ENCODE measurements at places on chromosomes 1 and 21. TPM values are rescaled to one million over a fixed set of nuclear protein-coding genes. Genes with fewer than 3 reads are reported as not detected.
A peak's percentile ranks its signal among the peaks of the same experiment; 100 is the strongest.

GRCh38 chr1:42463921-42464320 lies 835 bp downstream of the CCDC30 start:
- no peak for DNase-seq

- DNase-seq: no peak
Observed at GRCh38 chr1:25645637-25646400, 29.2 kb downstream of the MAN1C1 start.

GRCh38 chr1:76593618-76594017 lies 273.7 kb upstream of the ST6GALNAC5 start:
- no peak for DNase-seq

DNA sequence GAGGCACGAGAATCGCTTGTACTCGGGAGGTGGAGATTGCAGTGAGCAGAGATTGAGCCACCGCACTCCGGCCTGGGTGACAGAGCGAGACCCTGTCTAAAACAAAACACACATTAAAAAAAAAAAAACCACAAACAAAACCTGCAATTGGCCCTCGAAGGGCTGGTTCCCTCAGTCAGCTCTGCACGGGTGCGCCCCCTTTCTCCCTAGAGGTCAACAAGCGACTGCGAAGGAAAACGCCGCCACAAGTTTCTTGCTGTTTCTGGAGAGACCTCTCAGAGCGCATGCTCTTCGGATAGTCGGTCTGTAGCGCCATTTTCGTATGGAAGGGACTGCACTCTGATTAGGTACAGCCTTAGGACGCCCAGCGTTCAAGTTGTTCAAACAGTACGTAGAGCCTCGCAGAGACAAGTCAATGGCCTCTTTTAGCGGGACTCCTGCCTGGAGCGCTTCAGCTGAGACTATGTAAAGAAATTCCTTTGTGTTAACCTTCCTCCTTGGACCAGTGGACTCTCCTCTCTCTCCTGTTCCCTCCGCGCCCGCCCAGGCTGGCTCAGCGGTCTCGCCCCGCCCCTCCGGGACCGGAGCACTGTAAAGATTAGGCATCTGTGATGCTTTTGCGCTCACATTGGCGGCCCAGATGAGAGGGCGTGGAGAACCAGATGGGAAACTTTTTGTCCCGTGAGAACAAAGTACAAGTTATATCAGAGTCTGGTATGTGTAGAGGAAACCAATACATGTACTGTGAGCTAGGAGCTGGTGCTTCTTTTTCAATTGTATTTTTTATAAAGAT lies 1.0 kb upstream of the CDC14A start:
- DNase-seq: peak; percentile 75

- DNase-seq: no peak
Observed at GRCh38 chr1:194378517-194378916, 1192.1 kb upstream of the B3GALT2 start.

DNA sequence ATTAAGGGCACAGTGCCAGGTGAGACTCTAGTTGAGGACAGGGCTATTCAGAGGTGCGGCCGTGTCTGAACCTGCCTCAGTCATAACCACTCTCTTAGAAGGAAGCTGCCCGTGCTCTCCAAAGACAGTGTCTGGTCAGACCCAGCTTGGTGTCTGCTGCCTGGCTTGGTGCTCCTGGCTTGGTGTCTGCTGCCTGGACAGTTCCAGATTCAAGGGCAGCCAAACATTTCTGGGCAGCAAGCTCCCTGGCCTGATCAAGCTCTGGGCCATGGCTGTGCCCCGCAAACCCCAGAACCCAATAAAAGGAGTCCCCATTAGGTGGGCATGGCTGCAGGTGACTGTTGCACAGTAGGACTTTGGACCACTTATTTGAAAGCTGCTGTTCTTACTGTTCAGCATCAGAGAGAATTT lies 27.7 kb downstream of the NEK2 start:
- DNase-seq: no peak

DNA sequence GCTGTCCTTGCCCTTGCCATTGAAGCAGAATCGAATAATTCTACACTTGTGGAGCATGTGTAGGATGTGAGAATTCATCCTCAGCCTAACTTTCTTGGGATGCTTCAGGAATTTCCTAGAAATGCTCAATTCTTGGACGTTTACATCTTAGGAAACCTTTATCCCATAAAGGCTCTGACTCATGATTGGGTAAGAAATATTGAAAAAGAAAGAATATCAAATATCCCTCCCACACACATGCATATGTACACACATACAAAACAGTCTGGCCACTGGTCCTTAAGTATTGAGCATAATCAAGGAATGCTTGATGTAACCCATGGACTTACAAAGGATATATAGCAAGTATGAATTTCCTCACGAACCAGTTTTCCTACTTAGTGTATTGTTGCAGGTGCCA lies 83.9 kb upstream of the IPO9 start:
- no peak for DNase-seq

DNA sequence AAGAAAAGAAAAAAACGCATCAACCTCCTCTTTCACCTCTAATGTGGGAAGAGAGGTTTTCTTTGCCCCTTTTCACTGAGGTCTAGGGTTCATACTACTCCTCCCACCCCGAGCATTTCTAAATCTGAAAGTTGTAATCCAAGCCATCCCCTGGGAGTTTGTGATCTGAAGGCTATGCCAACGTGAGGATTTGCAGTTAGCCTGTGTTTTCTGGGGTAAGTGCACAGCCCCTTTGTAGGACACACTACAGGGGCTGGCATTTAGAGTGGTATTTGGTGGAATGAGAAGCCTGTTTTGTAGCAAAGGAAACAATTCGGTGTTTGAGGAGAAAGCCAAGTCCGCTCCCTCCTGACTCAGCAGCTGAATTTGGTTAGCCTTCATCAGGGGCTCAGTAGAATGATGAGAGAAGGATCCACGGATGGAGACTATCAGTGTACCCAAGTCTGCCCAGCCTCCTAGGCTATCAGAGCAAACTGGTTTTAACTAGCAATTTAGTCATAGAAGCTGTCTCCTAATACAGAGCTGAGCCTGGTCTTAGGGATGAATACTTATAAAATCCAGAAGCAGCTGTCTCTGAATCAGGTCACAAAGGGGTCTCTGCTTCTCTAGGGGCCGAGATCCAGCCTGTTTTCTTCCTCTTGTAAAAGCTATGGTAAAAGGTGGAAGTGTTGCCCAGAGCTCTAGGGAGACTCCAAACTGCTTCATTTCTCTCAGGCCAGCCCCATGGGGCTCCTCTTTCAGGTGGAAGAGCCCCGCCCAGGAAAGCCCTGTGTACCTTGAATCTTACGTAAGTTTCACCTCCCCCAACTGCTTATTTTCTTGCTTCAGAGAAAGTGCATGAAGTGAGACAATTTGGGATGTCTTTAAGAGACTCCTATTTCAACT lies 2.1 kb downstream of the PCP4L1 start:
- no peak for DNase-seq

GRCh38 chr1:225838793-225839192 lies 28.9 kb downstream of the EPHX1 start:
- no peak for DNase-seq

DNA sequence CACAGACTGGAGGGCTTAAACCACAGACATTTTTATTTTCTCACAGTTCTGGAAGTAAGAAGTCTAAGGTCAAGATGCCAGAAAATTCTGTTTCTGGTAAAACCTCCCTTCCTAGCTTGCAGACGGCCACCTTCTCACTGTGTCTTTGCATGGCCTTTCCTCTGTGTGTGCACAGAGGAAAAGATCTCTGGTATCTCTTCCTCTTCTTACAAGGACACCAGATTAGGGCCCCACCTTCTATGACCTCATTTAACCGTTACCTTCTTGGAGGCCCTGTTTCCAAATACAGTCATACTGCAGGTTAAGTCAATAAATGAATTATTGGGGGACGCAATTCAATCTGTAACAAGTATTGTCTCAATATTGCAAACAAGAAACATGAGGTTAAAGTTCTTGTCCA lies 63.0 kb upstream of the PRDX6 start:
- DNase-seq: no peak

DNA sequence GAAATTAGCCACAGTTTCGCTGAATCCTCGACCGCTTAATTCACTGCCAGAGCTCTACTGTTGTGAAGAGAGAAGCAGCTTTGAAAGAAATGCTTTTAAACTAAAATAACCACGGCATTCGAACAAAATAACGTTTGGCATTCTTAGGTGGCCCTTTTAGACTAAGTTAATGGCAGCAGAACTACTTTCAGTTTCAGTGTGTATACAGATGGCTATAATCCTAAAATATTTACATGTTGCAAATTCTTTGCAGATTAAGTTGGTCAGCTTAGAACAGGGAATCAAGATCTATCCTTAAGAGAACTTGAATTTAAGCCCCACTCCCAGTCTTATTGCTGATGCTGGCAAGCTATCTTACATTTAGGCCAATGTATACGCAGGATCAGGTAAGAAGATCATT lies 62.7 kb downstream of the ADSS2 start:
- no peak for DNase-seq

DNA sequence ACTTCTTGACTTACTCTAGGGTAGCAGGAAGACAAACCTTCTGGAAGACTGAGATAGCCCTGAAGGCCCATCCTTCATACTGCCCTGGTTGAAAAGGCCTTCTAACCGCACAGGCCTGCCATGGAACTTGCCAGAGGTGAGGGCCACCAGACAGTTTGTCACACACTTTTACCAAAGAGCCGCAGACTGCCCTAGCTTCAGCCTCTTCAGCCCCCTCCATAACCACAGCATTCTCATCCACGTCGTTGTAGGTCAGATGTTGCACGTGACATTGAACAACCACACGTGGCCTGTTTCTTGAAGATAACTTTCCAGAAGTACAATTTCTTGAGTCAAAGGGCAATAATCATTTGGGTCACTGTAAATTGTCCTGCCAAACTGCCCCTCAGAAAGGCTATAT lies 18.9 kb downstream of the ZNF362 start:
- no peak for DNase-seq

GRCh38 chr1:20153000-20153418 lies 13.9 kb downstream of the PLA2G2F start:
- DNase-seq: no peak

DNA sequence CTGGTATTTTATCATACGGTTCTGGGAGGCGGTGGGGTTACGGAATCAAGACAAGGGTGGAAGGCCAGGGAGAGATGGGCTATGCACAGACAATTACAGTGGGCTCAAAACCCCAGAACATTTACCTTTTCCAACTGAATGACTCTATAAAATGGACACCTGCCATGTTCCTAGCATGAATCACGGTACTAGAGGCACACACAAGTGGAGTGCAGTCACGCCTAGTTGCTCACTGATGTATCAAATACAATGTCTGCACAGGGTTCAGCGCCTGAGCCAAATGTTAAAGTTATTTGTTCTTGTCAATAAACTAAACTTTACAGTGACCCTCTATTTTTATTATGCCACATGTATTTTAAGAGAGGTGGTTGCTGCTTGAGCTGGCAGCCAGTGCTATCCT lies 121.4 kb downstream of the ATG4C start:
- DNase-seq: peak; percentile 18

DNA sequence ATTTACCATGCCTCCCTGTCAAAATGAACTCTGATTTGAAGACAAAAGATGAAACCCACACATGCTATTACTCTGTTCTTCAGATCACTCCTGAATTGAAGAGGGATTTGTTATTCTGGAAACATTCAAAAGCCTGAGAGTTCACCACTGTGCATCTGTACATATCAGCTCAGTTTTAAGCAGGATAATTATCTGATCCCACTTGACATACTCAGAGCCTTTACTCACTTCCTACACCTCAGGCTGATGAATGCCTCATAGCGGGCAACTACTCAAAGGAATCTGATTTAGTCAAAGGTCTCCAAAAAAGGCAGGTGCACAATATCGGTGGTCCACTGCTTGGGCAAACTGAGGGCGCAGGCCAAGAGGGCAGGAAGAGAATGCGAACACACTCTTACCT lies 47.5 kb upstream of the LPAR3 start:
- no peak for DNase-seq

GRCh38 chr21:35509001-35509704 lies 460.1 kb upstream of the RUNX1 start:
- no peak for DNase-seq

GRCh38 chr1:56397811-56398231 lies 181.5 kb downstream of the PLPP3 start:
- DNase-seq: no peak

GRCh38 chr1:89125913-89126580 lies at the start of gene GBP2:
GBP2 (minus strand) TSS chr1:89126114; CDS start chr1:89121966, 4,148 bp downstream.
- peak; percentile 84 for DNase-seq

- peak; percentile 20 for DNase-seq
Observed at GRCh38 chr21:46500224-46500861, 41.7 kb downstream of the DIP2A start.

DNA sequence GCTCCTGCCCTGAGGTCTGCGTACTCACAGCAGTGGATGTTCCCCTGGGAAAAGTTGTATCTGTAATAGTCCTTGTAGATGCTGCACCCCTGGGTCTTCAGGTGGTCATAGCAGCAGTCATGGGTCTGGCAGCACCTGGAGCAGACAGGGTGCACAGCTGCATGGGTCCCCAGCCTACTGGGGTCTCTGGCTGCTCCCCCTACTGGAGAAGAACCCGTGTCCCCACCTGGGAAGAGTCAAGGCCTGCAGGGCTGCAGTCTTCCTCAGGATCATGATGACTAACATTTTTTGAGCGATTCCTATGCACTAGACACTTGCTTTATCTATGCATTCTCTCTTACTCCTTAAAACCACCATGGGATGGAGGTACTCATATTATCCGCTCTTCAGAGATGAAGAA lies 3.9 kb downstream of the PLA2G2D start:
- DNase-seq: no peak

DNA sequence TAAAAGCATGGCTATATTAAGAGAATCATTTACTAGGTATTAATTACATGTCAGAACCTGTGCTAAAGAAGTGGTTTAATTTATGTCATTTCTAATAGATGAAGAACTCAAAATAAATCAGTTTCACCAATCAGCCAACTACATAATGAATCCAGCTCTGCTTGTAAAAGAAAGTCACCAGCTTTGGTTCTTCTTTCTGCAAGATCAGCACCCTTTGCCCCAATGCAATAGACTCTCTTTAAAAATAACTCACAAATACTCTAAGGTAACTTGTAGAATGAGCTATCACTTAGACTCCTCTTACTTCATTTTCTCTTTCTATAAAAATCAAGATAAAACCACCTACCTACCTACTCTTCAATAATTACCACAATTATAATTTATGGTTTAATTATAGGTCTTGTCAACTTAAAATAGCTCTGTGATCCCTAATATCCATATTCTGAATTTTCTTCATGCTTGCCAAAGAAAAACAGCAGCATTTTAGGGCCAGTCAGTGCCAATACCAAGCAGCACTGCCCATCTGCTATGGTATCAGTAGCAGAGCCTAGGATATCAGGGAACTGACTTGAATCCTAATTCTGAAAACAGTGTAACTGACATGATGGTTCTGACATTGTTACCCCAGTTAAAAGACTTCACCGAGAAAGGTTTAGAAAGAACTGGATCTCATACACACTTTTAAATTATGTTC lies 11.3 kb downstream of the SLC19A2 start:
- no peak for DNase-seq

- no peak for DNase-seq
Observed at GRCh38 chr1:187413405-187414169, 584.8 kb downstream of the PLA2G4A start.

GRCh38 chr1:3333903-3334302 lies 120.6 kb upstream of the ARHGEF16 start:
- DNase-seq: no peak

GRCh38 chr1:78607334-78607927 lies 12.8 kb upstream of the IFI44L start:
- DNase-seq: no peak

GRCh38 chr1:113245252-113245651 lies 145.1 kb upstream of the MAGI3 start:
- no peak for DNase-seq

Gene ZNF436
- total RNA-seq: 8.0 TPM

Gene LCE1F
- not detected for total RNA-seq

Gene BEST4
- 0.12 TPM for total RNA-seq

Gene ATP1B1
- total RNA-seq: 73.0 TPM

Gene PRRX1
- total RNA-seq: 0.87 TPM

Gene SPRR2A
- 1.8 TPM for total RNA-seq

Gene LCE3E
- total RNA-seq: not detected

All from epithelial cell of proximal tubule (primary cell).